Eye (tissue), 1 donor: ENCODE measurements at places on chromosomes 4 and X.

GRCh38 chr4:116332508-116332907 lies 752.9 kb downstream of the TRAM1L1 start:
- no peak for DNase-seq

- DNase-seq = no peak
Observed at GRCh38 chrX:17465201-17465600, 90.2 kb downstream of the NHS start.

- DNase-seq = no peak
Observed at GRCh38 chr4:66777097-66777496, 768.2 kb downstream of the CENPC start.

GRCh38 chrX:136768469-136769084 lies 12.2 kb downstream of the ARHGEF6 start:
- DNase-seq = peak; percentile 26

DNA sequence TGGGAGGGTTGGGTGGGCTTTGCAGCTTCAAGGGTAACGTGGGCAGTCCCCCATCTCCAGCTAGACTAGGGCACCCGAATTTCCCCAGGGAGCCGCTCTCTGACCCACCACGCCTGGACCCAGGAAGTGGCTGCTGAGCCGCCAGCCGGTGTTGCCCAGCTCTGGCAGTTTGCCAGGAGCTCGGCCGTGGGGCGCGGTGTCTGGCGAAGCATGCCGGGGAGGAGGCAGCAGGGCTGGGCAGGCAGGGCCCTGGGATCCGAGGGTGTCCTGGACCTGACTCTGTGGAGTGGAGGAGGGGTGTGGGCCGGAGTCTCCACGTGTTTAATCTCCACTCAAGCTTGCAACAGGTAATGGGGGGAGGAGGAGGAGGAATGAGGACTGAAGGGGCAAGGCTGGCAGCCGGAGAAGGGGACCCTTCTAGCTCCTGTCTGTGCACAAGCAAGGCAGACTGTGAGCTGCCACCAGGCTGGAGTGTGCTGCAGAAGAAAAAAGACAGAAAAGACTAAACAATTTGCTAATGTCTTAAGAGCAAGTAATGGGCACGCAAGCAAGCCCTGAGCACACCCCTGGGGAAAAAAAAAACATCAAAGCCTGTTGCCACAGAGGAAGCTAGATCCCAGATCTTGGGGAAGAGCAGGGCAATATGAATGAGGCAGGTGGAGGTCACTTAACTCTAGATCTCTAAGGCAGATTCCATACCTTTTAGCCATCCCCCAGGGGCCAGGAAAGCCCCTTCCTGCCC lies 2.4 kb downstream of the LONRF3 start:
- peak; percentile 58 for DNase-seq

DNA sequence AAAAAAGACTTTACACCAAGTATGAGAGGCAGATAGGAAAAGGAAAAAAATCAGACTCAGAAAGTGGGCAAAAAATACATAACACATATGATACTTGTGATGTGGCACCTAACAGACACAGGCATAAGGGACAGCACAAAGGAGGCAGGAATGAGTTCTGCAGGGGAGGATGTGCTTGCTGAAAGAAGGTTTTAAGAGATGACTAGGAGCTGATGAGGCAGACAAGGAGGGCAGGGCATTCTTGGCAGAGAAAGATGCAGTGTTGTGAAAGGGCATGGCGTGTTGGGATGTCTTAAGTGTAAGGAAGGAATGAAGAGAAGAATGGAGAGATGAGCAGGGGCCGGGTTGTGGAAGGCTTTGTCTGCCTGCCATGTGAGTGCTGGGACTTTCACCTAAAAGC lies 49.7 kb upstream of the TMEM154 start:
- DNase-seq = no peak

DNA sequence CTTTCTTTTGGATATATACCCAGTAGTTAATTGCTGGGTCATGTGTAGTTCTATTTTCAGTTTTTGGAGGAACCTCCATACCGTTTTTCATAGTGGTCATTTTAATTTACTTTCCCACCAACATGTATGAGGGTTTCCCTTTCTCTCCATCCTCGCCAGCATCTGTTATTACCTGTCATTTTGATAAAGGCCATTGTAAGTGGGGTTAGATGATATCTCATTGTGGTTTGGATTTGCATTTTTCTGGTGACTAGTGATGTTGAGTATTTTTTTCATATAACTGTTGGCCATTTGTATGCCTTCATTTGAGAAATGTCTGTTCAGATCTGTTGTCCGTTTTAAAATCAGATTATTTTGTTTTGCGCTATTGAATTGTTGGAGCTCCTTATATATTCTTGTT lies 28.8 kb upstream of the CXCL2 start:
- DNase-seq = no peak

DNA sequence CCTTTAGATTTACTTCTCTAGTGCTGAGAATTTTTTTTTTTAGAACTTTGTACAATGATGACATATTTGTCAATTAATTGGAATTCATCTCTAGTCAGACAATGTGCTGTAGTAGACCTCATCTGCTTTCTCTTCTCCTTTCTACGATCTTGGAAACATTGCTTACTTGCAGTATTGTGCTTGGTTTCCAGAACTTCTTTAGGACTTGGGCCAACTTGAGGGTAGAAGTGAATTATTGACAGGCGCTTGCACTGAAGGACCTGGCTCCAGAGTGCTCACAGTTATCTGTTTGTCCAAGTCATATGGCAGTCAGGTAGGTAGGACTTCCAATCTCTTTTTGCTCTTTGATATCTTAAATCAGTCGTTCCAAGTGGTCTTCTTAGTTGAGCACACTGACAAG lies 39.6 kb downstream of the FNIP2 start:
- no peak for DNase-seq

DNA sequence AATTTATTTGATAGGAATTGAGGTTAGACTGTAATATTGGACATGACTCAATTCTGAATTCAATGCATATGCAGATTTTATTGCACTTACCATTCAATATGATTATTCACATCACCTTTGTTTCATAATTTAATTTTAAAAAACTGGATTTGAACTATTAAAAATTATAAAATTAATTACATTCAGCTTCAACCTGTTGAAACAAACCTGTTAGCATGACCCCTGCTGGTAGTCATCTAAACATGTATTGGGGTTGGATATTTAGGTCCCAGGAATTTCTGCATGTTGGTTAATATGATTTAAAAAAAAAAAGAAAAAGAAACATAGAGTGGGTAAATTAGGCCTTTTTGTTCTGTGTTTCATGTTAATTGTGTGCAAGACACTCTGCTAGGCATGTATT lies 85.9 kb downstream of the ARSJ start:
- DNase-seq = no peak

DNA sequence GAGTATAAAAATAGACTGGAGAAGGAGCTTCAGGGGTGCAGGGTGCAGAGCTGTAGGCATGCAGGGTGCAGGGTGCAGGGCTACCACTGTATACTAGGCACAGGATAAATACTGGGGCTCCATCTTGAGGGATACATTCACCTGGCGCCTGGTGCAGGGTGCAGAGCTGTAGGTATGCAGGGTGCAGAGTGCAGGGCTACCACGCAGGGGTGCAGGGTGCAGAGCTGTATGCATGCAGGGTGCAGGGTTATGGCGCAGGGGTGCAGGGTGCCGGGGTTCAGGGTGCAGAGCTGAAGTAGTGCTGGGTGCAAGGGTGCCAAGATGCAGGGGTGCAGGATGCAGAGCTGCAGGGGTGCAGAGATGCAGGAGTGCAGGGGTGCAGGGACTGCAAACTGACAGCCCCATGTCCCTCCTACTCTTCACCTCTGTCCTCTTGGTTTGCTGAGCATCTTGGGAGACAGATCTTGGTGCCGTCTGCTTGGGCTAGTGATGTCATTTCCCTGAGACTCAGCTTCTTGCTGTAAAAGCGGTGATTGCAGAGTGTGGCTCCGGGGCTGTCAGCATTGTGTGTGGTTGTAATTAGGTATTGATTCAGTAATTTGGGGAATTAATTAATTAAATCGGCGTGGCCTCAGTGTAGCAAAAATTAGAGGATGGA lies 91.2 kb downstream of the ADRA2C start:
- no peak for DNase-seq

DNA sequence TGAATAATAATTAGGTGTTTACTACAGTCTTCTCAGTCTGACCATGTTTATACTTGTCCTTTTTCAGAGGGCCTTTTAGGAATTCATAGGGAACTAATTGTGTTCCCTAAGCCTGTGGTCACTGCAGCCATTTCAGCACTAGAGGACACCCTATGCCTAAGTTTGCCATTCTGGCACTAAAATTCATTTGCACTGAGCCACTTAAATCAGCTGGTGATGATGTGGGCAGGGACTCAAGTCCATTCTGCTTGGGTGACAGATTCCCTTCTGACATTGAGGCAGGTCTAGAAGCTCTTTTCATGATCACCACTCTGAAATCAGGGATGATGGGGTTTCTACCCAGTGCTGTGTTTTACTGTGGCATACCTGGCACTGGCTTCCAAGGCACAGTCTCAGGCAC lies 1178.9 kb upstream of the DIAPH2 start:
- no peak for DNase-seq

DNA sequence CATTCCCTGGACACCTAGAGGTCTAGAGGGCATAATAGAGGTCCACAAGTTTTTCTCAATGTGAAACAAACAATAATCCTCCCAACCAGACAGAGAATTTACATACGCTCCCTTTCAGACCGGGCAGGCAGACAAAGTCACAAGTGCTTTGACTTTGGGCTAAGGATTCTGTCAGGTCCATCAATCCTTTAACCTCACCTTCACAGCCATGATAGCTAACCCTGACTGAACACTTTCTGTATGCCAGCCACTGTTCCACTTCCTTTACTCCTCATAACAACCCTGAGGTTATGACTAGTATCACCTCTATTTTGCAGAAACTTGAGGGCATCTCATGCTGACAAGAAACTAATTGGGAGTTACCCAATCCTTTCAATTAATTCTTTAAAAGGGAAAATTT lies 118.8 kb upstream of the AFF2 start:
- DNase-seq = no peak

DNA sequence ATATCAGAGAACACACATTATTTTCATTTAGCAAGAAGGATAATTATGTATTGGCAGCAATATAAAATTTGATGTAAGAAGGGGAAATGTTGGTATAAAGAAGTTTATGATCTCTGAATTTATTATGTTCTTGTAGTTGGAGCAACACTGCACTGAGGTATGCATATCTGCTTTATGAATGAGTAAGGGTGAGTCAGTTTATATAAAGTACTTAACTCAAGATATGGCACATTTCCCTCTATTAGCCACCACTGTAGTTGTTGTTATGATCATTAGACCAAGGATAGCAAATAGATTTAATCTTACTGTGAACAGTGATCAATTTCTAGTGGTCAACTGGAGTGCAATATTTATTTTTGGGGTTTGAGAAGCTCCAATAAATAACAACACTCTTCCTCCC lies 66.6 kb downstream of the SNX25 start:
- no peak for DNase-seq

DNA sequence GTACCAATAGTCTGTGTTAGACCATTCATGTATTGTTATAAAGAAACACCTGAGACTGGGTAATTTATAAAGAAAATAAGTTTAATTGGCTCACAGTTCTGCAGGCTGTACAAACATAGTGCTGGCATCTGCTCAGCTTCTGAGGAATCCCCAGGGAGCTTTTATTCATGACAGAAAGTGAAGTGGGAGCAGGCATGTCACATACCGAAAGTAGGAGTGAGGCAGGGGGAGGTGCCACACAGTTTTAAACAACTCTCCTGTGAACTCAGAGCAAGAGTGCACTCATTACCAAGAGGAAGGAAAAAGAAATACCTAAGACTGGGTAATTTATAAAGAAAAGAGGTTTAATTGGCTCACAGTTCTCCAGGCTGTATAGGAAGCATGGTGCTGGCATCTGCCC lies 591.2 kb downstream of the PPP4R3C start:
- no peak for DNase-seq

DNA sequence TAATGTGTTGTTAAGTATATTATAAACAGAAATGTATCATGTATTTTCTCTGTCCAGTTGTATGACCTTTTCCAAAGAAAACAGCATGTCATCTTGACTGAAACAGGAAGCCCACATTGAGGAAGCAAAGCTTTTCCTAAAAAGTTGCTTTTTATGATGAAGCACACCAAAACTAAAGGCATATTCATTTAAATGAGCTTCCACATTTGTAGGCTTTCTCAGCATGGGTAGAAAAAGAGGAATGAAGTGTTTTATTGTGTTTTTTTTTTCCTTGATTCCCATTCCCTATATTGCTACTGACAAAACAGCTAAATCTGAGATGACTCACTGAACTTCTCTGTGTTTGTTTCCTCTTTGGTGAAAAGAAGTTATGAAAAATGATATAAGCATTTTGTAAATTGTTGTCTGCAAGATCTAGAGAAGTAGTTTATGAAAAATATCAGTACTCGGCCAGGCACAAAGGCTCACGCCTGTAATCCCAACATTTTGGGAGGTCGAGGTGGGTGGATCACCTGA lies 32.5 kb upstream of the FRAS1 start:
- DNase-seq = no peak

- no peak for DNase-seq
Observed at GRCh38 chr4:105527081-105527480, 25.3 kb upstream of the ARHGEF38 start.
